ENCODE measurements at places on chromosomes 16 and 17.

GRCh38 chr17:32755045-32755805 lies 121.7 kb downstream of the MYO1D start:
- no peak for DNase-seq

DNA sequence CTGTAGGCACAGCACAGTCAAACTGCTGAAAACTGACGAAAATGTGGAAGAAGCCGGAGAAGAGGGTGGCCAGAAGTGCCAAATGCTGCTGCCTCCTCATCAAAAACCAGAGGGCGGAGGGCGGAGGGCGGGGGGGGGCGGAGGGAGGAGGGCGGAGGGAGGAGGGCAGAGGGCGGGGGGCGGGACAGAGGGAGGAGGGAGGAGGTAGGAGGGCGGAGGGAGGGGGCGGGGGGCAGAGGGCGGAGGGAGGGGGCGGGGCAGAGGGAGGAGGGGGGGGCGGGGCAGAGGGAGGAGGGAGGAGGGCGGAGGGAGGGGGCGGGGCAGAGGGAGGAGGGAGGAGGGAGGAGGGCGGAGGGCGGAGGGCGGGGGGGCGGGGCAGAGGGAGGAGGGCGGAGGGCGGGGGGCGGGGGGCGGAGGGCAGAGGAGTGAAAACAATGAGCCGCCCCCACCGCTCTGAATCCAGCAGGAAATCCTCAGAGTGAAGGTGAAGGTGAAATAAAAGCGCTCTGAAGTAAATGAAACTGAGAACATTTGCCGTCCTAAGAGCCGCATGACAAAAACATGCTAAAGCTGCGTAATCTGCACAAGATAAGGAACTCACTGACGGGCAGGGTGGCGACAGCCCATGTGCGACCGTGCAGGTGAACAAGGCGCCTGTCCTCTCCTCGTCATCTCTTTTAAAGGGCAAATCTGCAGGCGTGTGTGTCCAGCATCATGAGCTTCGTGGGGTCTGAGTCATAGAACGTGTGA lies 22.6 kb upstream of the CBFA2T3 start:
- DNase-seq: no peak

DNA sequence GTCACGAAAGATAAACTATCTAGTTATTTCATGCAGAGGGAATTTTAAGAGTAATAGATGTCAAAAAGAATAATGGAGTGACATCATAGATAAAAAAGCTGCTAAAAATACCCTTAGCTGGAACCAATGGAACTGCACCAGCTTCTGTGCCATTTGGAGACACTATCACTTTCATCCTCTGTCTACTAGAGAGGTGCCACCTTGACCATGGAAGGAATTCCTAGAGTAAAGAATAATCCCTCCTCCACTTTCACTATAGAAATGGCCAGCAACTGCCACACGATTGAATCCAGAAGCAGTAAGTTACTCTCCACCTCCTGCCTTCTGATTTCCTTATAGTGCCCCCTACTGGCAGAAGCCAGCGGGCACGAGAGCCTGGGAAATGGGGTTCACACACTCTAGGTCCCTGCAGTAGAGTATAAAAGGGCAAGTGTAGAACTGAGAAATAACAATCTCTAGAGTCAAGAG lies 2.8 kb upstream of the ALDH3A2 start:
- DNase-seq: no peak

DNA sequence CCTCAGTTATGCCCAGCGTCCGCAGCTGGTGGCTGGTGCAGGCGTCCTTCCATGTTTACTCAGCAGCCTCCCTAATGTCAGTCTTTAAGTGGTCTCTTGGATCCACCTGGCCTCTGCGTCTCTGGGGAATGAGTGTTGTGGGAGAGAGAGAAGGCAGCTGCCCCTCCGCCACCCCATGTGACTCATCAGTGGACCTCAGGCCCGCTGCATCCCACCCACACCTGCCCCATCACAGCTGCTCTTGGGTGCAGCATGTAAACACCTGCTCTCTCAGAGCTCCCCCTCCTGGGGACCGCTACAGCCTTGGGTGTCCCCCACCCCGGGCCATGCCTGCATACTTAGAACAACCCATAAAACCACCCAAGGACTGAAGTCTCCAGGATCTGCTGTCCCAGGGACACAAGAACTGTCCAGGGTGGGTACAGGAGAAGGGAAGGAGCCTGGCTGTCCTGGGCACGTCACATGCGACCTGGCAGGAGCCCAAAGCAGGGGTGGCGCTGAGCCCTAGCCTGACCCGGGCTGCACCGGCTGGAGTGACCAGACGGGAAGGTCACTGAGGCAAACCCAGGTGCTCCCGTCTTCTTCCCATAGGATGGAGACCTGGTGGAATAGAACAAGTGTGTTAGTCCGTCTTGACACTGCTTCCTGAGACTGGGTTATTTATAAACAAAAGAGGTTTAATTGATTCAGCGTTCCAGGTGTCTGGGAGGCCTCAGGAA lies 4.2 kb downstream of the C16orf90 start:
- no peak for DNase-seq

Data from prostate gland (tissue), 2 donors.